ENCODE measurements at places on chromosomes 7 and 10.

DNA sequence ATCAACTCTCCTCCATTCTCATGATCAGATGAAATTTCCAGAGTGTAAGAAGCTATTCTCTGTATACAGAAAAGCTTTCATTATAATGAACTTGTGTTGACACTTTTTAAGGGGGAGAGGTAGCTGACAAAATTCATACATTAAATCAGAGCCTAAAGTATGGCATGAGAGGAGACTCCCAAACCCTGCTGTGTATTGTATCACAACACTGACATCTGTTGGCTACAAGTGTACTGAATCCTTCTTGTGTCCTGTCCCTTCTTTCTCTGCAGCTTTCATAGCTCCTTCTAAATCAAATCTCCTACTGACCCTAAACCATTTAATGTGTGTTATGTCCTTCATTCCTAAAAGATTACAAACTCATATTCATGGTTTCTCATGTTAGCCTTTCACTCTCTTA lies 70.9 kb downstream of the GCC1 start:
- no peak for DNase-seq

- peak; percentile 12 for DNase-seq
These were observed 59.5 kb downstream of the TMEM130 start for GRCh38 chr7:98810153-98810802.

DNA sequence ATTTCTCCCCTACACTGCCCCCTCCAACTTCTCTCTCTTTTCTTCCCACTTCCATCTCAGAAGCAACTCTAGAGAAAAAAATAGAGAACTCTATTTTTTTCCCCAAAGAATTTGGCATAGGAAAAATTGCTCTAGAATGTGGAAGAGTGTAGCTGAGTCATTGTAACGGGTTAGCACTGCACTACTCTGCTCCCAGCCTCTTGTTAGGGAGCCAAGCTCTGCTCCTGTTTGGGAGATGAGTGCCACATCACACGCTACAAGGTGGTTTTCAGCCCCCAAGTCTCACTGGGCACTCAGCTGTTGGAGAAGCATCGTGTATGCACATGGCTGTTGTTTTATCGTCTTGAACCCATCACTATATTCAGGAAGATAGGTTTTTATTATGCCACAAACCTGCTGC lies 136.4 kb downstream of the BMPER start:
- DNase-seq, result no peak

DNA sequence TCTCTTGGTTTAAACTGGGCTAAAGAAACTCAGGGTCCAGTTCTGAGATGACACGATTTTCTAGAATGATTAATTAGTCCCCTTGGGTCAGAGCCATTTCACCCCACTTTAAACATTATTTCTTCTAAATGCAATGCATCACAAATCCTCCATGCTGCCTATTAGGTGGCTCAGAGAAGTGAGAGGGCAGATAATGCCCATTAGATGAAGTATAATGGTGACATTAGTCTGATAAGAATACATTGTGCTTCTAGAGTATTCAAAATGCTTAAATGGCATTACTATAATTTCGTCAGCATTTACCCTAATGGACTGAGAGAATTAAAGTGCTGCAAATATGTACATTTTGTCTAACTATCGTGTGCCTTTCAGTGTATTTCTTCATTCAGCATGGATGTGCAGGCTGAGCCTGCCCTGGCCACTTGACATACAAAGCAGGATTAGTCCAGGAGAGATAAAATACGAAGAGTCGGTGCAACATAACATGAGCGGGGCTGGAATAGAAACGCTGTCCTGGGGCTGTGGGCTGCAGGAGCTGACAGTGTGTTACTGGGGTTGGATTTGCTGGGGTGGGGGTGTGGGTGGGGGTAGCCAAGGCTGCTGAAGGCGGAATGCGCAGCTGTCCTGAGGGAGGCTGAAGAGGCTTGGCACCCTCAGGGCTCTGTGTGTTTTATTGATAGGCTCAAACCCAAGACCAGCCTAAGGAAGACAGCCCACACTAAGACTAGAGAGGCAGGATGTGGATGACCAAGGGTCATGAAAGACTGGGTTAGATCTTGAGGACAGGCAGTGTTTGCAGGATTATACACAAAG lies 52.8 kb upstream of the KLF6 start:
- DNase-seq, result no peak

- no peak for DNase-seq
These were observed 44.0 kb upstream of the COL1A2 start for GRCh38 chr7:94350734-94351133.

DNA sequence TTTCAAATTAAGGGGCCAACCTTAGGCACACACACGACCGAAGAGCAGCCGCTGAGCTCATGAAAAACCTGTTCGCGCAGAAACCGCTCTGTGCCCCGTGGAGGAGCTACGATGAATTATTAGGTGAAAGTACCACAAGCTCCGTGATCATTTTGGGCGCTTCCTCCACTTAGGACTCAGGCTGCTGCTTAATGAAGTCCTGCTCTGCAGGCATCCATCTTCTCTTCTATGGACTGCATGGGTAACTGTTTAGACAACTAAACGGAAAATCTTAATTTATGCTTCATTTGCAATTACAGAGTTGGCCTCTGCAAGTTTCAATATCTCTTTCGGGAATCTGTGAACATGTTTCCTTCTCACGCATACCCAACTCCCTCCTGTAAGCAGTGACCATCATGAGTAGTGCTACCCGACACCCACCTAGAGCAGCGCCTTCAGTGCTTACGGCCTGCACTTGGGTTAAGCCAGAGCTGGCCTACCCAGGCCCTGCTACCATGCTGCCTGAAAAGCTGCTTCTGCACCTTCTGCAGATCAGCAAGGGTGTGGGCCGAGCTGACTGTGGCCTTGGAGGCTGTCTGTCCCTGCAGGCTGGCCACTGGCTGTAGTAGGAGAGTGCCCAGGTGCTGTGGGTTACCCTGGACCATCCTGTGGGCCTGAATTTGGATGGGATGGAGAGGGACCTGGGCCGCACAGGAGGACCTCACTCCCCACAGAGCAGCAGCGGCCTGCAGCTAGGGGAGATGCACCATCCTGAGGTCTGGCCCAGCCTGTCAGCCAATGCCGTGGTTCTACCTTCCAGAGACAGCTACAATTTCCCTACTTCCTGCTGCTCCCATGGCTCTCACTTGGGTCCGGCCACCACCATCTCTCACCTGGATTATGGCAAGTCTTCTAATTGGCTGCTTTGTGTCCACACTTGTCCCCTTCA lies 36.0 kb downstream of the GNA12 start:
- DNase-seq, result no peak

All from fibroblast of skin of left quadriceps (primary cell).